ENCODE measurements at places on chromosomes 1 and 21. TPM values are rescaled to one million over a fixed set of nuclear protein-coding genes. Genes with fewer than 3 reads are reported as not detected.

GRCh38 chr1:56375326-56375804, 204.0 kb downstream of the PLPP3 start:
- H3K4me3 ChIP-seq, result no peak overlapping the region
- H3K27me3 ChIP-seq, result no peaks in the 10 kb centered on the region
- H3K36me3 ChIP-seq, result no peaks in the 10 kb centered on the region
- peak overlapping the region; percentile 64 for H3K27ac ChIP-seq
- H3K4me1 ChIP-seq, result peaks cover 7% of the 10 kb centered on the region

DNA sequence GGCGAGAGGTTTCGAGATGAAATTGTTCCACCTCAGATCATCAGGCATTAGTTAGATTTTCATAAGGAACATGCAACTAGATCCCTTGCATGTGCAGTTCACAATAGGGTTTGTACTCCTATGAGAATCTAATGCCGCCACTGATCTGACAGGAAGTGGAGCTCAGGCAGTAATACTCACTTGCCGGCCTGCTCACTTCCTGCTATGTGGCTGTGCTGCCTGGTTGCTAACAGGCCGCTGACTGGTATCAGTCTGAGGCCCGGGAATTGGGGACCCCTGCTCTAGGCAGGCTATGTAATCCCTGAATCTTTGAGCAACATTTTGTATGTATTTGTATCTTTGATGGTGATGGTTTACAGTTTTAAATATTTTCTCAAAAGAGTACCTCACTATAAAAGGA, 32.5 kb downstream of the XKR8 start:
- peaks cover 84% of the 10 kb centered on the region for H3K36me3 ChIP-seq
- H3K27ac ChIP-seq, result no peak overlapping the region
- no peaks in the 10 kb centered on the region for H3K4me1 ChIP-seq

- H3K4me3 ChIP-seq, result no peak overlapping the region
- no peaks in the 10 kb centered on the region for H3K4me1 ChIP-seq
- no peak for DNase-seq
Measured at GRCh38 chr1:233547726-233548125, 66.2 kb upstream of the KCNK1 start.

GRCh38 chr1:206082831-206083695, 30.1 kb downstream of the RHEX start:
- H3K27me3 ChIP-seq, result no peaks in the 10 kb centered on the region
- no peak overlapping the region for H3K27ac ChIP-seq
- H3K4me3 ChIP-seq, result no peak overlapping the region
- H3K36me3 ChIP-seq, result no peaks in the 10 kb centered on the region
- no peak for DNase-seq

- H3K4me3 ChIP-seq, result no peak overlapping the region
- peaks cover 23% of the 10 kb centered on the region for H3K36me3 ChIP-seq
- DNase-seq, result no peak
- H3K4me1 ChIP-seq, result no peaks in the 10 kb centered on the region
Measured at GRCh38 chr1:88985032-88985431, 7.4 kb downstream of the KYAT3 start.

GRCh38 chr1:178798232-178798861, 72.5 kb downstream of the ANGPTL1 start:
- no peak overlapping the region for H3K4me3 ChIP-seq
- H3K4me1 ChIP-seq, result no peaks in the 10 kb centered on the region
- no peaks in the 10 kb centered on the region for H3K36me3 ChIP-seq
- H3K27me3 ChIP-seq, result no peaks in the 10 kb centered on the region
- H3K27ac ChIP-seq, result no peak overlapping the region

DNA sequence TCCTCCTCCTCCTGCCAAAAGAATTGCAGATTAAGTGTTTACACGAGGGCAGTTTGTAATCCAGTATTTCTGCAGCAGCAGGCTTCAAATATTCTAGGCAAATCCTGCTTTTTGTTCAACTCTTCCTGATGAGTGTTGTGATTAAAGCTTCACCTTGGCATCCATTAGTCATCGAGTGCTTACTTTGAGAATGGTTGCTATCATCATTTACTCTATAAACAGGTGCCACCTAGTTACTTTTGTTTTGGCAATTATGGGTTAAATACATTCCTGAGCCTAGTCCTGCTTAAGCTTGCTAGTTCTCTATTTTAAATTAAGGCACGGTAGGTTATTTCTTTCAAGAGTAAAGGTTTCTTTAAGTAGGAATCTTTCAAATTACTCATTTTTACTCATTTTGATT, 20.3 kb downstream of the PDC start:
- no peaks in the 10 kb centered on the region for H3K27me3 ChIP-seq
- no peaks in the 10 kb centered on the region for H3K4me1 ChIP-seq
- H3K4me3 ChIP-seq, result no peak overlapping the region

GRCh38 chr1:244171241-244171985, 120.3 kb downstream of the ZBTB18 start:
- H3K4me3 ChIP-seq, result no peak overlapping the region
- DNase-seq, result no peak
- no peak overlapping the region for H3K27ac ChIP-seq
- H3K4me1 ChIP-seq, result peaks cover 5% of the 10 kb centered on the region

DNA sequence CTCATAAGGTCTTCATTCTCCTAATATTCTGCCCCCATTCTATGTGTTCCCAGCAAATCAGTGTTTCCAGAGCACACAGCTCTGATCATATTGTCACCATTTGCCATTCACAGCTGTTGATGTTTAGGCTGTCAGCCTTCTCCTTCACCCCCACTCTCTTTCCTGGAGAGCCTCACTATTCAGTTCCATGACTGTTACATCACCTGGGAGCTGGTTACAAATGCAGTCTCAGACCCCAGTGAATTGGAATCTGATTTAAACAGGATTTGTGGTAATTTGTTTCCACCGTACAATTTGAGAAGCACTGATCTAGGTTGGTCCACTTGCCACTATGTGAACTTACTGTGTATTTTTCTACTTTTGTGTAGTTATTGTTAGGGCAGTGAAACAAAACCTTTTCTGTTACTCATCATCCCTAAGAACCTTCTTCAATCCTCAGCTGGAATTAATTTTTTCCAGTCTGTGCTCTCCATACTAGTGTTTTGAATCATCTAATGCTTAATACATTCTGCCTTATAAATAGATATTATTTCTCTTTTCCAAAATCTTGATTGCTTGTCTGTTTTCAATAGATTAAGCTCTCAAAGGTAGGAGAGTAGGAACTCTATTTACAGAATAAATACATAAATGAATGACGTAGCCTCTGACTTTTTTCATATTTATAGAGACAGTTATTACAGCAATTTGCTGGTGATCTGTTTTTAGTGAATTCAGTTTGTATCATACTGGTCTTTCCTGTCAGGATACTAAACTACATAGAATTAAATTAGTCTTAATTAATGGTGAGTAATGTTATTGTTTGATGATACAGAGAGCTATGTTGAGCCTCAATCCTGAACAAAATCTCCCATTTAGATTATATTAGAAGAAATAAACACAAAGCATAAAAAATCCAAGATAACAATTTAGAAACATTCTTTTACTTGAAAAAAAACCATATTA, 8.1 kb downstream of the SNX7 start:
- H3K27me3 ChIP-seq, result no peaks in the 10 kb centered on the region
- H3K4me1 ChIP-seq, result no peaks in the 10 kb centered on the region
- H3K4me3 ChIP-seq, result no peak overlapping the region
- no peak overlapping the region for H3K27ac ChIP-seq
- DNase-seq, result no peak
- H3K36me3 ChIP-seq, result no peaks in the 10 kb centered on the region

DNA sequence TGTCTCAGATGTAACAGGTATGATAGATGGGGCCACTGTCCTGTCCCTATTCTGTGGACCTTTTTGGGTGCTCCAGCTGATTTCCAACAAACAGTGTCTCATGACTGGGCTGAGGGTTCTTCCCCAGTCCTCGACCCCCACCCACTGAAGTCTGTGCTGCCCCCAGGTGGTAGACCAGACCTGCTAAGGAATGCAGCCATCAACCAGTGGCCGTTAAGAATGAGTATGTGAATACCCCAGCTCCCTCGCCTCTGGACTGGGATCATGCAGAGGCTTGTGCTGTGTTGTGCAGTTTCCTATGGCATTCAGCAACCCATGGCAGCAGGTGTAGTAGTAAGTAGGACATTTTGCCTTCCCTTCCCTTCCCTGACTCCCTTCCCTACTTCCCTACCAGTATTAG, 183.1 kb upstream of the KAZN start:
- no peaks in the 10 kb centered on the region for H3K4me1 ChIP-seq
- H3K36me3 ChIP-seq, result no peaks in the 10 kb centered on the region
- H3K27me3 ChIP-seq, result no peaks in the 10 kb centered on the region

- no peak for DNase-seq
- no peaks in the 10 kb centered on the region for H3K27me3 ChIP-seq
- no peak overlapping the region for H3K27ac ChIP-seq
- no peaks in the 10 kb centered on the region for H3K36me3 ChIP-seq
- no peaks in the 10 kb centered on the region for H3K4me1 ChIP-seq
Measured at GRCh38 chr1:214317300-214317699, 36.3 kb downstream of the SMYD2 start.

DNA sequence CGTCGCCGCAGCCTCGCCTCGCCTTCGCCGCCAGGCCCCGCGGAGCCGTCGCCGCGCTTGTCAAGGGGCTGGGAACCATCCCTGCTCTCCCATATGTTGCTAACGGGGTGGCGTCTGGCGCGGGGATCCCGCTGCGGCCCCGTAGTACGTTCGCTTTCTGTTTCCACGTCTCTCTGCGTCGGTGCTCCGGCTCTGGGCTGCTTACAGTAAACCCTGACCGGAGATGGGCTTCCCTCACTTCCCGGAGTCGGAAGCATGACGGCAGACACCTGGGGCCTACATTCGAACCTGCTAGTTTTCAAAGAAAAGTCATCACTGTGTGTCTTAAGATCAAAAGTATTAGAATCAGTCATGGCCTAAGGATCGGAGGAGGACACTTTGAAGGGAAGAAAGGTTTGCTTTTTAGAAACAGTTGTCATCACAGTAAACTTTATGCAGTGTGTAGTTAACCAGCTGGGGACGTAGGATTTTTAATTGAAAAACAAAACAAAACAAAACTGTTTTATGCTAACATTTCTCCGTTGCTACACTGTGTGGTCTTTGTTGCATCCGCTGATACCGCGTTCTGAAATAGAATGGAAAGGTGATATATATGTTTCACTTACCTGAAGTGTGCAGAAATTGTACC, 69.0 kb downstream of the SLC35A3 start:
- H3K36me3 ChIP-seq, result no peaks in the 10 kb centered on the region
- H3K4me3 ChIP-seq, result peak overlapping the region; percentile 93
- peaks cover 4% of the 10 kb centered on the region for H3K4me1 ChIP-seq
- peak overlapping the region; percentile 98 for H3K27ac ChIP-seq
- peak; percentile 10 for DNase-seq

KCNK2 gene
- 0.85 TPM for total RNA-seq

GSTM2 gene
- total RNA-seq, result 20.3 TPM

CD244 gene
- not detected for total RNA-seq

ZNF648 gene
- not detected for total RNA-seq

TM2D1 gene
- total RNA-seq, result 43.2 TPM

CBR3 gene
- total RNA-seq, result 59.2 TPM

LCE1A gene
- total RNA-seq, result not detected

SYPL2 gene
- total RNA-seq, result 8.1 TPM

SGIP1 gene
- 1.6 TPM for total RNA-seq

RGS8 gene
- total RNA-seq, result not detected

RAB25 gene
- total RNA-seq, result not detected

GRIK3 gene
- total RNA-seq, result under 0.01 TPM

LCE1B gene
- total RNA-seq, result not detected

IGSF5 gene
- not detected for total RNA-seq
